CD4-positive, alpha-beta T cell treated with Interleukin-4 for 4 hours (primary cell): ENCODE measurements at places on chromosomes 5 and 9.

DNA sequence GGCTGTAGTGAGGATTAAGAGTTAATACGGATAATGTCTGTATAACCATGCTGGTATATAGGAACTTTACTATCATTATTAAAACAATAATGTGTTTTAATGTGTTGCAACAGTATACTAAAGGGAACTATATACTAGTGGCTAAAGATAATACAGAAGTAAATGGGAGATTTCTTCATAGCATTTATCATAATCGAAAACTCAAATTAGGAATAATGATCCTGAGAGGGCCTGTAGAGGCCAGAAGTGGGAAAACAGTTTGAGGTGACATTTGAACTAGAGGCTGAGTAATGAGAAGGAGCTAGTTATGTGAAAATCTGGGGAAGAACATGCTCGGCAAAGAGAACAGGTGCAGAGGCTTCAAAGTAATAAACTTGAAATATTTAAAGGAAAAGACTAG is 2.9 kb downstream of the TCERG1 start:
- DNase-seq: no peak

DNA sequence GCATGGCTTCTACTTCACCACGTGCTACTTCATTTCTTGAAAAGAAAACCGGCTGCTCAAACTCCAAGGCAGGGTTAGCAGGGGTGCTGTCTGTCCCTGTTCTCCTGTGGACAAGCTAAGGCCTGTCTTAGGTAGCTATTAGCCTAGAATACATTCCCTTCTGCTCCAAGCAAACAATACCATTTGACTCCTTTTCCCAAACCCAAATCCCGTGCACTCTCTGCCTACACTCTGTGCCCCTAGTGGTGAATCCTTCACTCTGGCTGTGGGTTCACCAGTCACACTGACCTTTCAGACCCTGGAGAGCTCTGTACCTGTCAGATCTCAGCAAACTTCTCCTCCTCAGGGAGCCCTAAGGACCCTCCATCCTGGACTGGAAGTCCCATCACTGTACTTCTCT is 211.6 kb downstream of the SLIT3 start:
- no peak for DNase-seq

DNA sequence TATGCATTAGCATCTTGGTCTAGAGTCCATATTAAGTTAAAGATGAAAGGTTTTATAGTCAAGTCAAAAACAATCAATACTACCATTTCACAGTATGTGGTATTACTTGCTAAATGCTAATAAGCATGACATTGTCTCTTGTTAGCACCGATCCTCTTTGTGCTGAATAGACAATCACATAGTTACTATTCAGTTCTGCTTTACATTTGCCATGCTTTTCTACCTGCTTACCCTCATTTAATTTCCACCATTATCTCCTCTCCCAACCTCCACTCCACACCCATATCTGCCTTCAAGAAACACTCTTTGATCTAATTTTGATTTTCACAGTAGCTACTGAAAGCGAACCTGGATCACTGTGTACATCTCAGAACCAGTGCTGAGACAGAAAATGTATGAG is 16.8 kb downstream of the MEGF9 start:
- no peak for DNase-seq

DNA sequence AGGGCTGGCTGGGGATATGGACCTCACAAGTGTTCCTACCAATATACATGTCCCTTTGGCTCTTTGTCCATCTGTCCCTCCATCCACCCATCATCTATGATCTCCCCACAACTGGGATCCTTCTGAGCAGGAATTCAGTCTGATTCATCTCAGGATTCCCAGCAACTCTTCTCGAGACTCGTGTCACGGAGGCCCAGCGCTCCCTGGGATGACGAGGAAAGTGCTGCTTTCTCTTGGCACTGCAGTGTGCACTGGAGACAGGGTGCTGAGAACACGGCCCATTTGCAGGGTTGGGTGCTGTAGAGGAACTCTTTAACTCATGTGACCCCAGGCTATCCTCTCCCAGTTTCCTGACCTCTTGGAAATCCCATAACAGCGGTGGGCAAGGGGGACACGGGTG is 72.9 kb downstream of the ANGPTL2 start:
- no peak for DNase-seq

GRCh38 chr9:98750364-98751060 is 41.8 kb upstream of the GABBR2 start:
- no peak for DNase-seq

DNA sequence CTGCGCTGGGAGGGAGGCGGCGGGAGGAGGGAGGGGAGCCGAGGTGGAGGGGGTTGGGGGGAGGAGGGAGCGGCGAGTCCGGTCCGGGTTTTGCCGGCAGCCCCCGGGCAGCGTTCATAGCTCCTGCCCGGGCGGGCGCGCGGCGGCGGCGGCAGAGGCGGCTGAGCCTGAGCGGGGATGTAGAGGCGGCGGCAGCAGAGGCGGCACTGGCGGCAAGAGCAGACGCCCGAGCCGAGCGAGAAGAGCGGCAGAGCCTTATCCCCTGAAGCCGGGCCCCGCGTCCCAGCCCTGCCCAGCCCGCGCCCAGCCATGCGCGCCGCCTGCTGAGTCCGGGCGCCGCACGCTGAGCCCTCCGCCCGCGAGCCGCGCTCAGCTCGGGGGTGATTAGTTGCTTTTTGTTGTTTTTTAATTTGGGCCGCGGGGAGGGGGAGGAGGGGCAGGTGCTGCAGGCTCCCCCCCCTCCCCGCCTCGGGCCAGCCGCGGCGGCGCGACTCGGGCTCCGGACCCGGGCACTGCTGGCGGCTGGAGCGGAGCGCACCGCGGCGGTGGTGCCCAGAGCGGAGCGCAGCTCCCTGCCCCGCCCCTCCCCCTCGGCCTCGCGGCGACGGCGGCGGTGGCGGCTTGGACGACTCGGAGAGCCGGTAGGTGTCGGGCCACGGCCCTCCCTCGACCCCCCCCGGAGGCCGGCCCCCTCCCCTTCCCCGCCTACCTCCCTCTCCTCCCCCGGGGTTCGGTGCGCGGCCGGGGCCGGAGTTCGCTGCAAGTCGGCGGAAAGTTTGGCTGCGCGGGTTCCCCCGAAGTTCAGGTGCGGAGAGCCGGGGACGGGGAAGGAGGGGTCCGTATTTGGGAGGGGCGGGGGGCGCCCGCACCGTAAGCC is at the start of gene CXXC5:
Gene CXXC5, plus strand, starts transcription at position 145 of the 877 bp plus-strand sequence. CDS start 32,175 bp downstream, outside the sequence.
- DNase-seq: peak; percentile 36

- DNase-seq: no peak
Observed at GRCh38 chr9:127452691-127453090, 1.4 kb downstream of the LRSAM1 start.

DNA sequence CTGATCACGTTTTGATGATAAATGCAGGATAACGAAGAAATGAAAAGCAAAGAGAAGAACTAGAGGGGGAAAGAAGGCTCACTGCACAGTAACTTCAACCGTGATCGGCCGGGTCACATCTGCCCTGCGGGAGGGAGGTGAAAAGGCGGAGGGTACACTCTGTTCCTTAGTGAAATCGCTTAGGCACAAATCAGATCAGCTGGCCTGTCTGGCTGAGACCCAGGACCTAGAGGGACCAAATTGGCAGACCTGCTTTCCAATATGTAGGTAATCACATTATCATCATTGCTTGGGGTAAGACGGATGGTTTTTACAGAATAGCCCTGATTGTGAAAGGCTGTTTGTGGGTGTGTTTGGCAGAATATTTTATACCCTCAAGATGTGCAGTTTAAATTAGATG is 82.2 kb downstream of the SLC28A3 start:
- no peak for DNase-seq

DNA sequence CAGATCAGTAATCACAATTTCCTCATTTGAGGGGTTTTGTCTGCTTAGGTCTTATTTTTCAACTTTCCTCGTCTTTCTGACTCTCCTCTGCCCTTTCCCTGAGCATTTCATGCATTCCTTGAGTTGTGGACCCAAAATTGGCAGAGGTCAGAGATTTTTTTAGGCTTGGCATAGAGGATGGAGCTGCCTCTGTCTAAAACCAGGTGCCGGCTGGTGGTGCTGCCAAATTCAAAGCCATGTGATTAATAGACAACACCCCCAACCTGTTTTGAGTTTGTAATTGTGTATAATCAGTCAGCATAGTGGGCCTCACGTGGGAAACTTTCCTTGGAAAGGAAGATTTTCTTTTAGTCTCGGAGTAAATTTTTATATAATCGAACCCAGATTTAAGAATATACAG is 39.6 kb downstream of the TJP2 start:
- DNase-seq: no peak

DNA sequence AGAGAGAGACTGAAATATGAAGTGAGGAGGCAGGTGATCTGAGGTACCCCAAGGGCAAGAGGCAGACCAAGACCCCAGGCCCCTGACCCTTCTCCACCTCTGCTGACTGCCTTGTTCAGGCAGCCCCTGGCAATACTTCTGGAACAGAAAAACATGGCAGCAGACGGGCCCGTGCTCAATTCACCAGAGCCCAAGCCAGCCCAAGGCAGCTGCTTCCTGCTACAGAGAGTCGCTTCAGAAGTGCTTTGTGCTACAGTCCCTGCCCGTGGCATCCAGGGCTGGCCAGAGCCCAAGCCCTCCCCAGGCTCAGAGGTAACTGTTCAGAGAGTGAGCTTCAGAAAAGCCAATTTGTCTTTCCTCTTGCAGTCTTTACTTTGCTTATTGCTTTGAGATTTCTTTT is 151.4 kb upstream of the FSTL4 start:
- no peak for DNase-seq

- no peak for DNase-seq
Observed at GRCh38 chr5:10674582-10674981, 86.5 kb downstream of the DAP start.

- no peak for DNase-seq
Observed at GRCh38 chr5:158976035-158976434, 123.7 kb downstream of the EBF1 start.

DNA sequence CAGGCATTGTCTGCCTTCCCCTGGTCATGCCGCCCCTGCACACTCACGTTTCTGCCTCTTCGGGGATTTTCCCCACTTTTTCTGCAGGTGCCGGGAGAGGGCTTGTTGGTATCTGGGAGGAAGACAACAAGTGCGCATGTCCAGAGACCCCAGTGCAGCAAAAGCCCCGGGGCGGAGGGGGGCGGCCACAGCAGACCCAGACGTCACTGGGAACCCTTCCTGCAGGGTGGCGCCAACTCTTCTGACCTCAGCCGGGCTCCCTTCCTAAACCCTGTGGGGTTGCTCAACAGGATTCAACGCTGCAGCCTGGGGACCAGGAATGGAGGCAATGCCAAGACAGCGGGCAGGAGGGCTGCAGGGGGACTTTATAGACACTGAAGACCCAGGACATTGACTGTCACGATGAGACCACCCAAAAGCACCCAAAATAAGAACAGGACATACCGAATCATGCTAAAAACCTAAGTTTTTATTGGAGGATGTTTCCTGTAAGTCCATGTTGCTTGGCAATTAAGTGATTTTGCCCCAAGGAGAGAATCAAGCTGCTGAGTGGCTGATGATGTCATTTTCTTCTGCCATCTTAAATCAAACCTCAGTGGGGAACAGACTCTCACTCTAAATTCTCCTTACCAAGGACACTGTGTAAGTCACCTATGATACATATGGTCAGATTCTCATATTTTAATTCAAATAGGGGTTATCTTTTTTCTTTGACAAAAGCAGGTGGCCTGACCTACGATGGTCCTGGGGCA is 62.9 kb upstream of the SIMC1 start:
- DNase-seq: no peak

DNA sequence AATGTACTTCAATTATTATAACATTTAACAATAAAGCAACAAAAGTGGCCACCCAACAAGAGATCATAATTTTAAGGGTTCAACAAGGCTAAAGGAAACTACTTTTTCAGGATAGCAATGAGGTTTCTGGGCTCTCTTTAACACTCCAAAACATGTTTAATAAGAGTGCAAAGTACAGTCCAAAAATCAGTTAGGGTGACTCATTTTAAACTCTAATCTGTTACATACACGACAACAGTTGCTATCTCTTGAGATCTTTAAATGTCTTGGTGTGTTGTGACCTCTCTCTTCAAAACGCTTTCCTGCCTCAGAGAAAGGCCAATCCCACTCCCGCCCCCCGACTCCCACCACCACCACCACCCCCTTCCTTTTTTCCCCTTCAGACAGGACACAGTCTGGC is 11.5 kb downstream of the NFIB start:
- DNase-seq: no peak

GRCh38 chr5:79488058-79488457 is 25.9 kb downstream of the HOMER1 start:
- DNase-seq: no peak

DNA sequence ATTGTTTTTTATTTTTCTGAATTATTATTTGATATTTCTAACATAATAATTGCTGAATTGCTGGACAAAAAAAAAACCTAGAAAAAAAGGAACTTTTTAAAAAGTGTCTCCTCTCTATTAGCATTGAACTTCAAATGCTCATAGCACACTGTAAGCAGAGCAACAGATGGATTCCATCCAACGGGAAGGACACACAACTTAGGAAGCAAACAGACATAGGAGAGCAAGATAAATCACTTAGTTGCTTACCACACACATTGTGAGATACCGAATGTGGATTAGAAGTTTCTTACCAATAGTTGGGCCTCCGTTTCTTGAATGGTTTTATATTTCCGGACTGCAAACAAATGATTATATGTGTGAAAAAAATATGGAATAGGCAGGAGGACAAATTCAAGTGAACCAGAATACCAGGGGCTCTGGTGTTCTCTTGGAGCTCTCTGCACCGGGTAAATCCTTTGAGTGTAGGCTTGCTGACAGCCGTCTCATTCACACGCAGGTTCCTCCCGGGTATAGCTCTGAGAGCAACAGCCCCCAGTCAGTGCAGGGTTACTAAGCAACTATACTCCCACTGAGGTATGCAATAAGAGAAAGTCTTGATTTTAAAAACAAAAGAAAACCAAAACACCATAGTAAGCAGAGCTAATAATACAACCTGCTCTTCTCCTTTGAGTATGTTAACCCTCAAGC is 217.6 kb downstream of the TMEM167A start:
- no peak for DNase-seq

DNA sequence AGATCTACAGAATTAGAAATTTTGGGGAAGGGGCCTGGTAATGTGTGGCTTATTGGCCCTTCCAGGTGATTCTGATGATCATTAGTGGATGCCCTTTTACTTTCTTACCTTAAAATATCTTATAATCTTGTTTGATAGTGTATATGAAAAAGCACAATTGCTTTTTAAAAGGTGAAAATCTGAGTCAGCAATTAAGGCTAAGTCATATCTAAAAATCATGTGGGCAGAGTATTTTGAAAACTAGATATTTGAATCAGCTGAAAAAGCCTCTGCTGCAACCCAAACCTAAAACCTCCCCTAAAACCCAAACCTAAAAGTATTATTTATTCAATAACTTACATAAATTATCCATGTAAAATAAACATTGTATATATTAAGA is 359.8 kb downstream of the PDE4D start:
- DNase-seq: no peak

- DNase-seq: no peak
Observed at GRCh38 chr5:161421067-161421466, 125.5 kb downstream of the GABRB2 start.

DNA sequence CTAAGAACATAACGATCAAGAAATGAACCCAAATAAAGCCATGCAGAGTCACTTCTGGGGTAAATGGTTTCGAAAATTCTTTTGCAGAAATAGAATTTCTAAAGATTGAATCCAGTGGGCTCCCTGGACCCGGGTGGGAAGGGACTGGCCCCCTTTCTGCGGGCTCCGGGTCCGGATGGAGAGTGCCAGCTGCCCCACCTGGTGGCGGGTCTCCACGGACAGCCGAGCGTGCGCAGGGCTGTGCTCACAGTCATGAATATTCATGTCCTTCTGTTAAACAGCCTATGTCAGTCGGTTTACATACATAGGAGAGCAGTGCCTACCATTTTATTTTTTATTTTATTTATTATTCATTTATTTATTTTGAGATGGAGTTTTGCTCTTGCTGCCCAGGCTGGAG is 4.7 kb upstream of the PPP1R26 start:
- DNase-seq: no peak

- no peak for DNase-seq
Observed at GRCh38 chr5:318341-318897, 3.1 kb upstream of the AHRR start.
